ENCODE measurements at places on chromosomes 2 and 18.

DNA sequence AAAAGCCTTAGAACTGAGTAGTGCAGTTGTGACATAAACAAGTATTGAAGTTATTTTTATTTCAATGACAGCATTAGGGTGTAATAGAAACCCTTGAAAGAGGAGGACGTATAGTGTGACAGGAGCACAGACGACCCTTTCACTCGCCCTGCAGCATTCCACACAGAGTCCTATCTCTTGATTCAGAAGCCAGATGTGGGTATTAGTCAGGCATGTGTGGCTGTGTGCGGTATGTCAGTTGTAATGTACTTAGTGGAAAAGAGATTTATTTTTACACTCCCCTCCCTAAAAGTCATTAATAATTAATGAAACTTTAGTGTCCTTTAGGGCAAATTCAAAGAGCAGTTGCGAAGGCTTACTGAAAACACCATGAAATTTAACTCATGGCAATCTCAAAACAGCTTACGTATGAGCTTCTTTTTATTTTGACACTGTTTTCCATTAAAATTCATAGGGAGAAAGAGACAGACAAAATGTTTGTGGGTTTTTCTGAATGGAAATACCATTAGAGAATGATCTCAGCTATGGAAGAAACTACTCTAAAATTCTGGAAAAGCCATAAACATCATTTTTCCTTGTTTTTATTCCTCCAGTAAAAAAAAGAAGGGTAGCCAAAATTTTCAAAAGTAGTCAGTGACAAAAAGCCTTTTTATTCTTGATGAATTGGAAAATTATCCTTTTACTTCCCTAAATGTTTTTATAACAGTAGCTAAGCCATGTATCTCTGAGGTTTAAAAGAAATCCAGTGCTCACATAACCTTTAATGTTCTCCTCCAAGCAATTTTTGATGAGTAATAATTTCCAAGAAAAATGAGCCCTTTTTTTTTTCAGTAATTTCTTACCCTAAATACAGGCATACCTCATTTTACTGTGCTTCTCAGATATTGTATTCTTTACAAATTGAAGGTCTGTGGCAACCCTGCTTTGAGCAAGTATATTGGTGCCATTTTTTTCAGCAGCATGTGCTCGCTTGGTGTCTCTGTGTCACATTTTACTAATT lies 84.0 kb upstream of the DSEL start:
- DNase-seq = no peak

DNA sequence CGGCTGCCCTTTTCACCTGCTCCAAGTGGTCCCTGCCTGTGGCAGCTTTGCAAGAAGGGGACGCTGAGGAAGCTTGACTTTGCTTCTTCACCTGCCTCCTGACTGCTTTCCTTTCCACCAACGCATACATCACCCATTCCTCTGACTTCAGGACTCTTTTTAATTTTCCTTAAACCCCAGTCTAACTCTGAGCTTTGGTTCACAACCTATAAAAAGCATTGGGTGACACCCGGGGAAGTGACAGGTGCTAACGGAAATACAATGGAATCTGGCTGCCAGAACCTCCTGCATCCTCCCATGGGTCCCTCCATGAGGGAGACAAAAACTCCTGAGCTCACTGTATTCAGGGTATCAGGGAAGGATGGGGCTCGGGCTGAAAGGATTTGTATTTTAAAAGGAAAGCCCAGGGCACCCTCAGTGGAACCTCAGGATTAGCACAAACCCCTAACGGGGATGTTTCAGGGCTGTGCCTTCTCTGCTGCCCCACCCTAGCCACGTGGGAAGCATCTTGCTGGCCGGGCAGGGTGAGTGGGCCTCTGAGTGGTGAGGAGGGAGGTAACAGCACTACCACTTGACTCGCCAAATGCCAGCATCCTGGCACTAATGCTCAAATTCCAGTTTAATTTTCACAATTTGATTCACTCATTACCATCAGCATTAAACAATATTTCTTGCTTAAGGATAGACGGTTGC lies 284.8 kb downstream of the CELF4 start:
- DNase-seq = no peak

GRCh38 chr2:48668992-48669391 lies 51.3 kb downstream of the GTF2A1L start:
- DNase-seq = no peak

DNA sequence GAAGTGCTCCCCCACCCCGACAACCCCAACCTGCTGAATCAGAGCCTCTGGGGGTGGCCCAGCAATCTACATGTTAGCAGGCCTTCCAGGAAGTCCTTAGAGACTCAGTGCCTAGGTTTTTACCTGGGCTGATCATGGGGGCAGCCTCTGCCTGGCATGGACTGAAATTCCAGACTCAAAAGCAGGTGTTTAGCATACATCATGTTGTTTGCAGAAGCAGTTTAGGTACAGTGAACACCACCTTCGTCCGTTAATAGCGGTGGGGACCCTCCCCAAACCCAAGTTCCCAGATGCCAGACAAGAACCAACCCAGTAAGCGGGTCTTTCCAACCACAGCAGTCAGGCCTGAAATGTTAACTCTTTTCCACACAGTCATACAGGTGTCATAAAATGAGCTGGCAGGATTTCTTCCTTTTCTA lies 26.4 kb upstream of the GALR1 start:
- no peak for DNase-seq

Data from iPS-NIHi11 (cell line).